Chondrocyte (in vitro differentiated cells): ENCODE measurements at places on chromosomes 5 and 9. TPM values are rescaled to one million over a fixed set of nuclear protein-coding genes. Genes with fewer than 3 reads are reported as not detected.

GRCh38 chr9:106696804-106697203 is 166.2 kb upstream of the ZNF462 start:
- H3K4me3 ChIP-seq: no peak overlapping the region
- no peak for DNase-seq
- no peaks in the 10 kb centered on the region for H3K36me3 ChIP-seq

Gene PNPLA7
- total RNA-seq: 3.6 to 4.2 TPM (median 4.1 TPM) in 3 replicates

GRCh38 chr5:88660264-88660946 is 222.6 kb downstream of the MEF2C start:
- no peak overlapping the region for H3K27ac ChIP-seq
- H3K36me3 ChIP-seq: peaks cover 3% of the 10 kb centered on the region
- H3K4me3 ChIP-seq: peak overlapping the region; percentile 69
- no peak for DNase-seq

- H3K4me1 ChIP-seq: no peaks in the 10 kb centered on the region
- H3K4me3 ChIP-seq: no peak overlapping the region
- peaks cover 70% of the 10 kb centered on the region for H3K27me3 ChIP-seq
- H3K27ac ChIP-seq: no peak overlapping the region
- DNase-seq: no peak
- no peaks in the 10 kb centered on the region for H3K36me3 ChIP-seq
Observed at GRCh38 chr9:97748525-97748924, 51.4 kb upstream of the XPA start.

DNA sequence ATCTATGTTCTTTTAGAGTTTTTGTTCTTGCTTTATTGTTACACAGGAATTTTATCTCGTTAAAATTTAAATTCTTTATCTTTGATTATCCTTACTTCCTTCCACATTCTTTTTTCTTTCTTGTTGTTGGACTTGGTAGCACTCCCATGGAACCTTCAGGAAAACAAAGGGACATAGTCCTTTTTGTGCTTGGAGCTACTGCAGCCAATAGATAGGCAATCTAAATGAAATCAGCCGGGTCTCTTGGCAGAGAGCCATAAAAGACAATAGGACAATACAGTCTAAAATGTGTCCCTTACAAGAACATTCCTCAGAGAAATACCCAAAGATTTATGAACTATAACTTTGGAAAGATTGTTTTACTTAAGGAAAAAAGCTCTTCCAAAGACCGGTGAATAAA is 548.1 kb upstream of the C9orf72 start:
- H3K27me3 ChIP-seq: peaks cover 8% of the 10 kb centered on the region
- H3K4me1 ChIP-seq: no peaks in the 10 kb centered on the region
- H3K27ac ChIP-seq: no peak overlapping the region
- H3K36me3 ChIP-seq: no peaks in the 10 kb centered on the region
- H3K4me3 ChIP-seq: no peak overlapping the region
- DNase-seq: no peak

DNA sequence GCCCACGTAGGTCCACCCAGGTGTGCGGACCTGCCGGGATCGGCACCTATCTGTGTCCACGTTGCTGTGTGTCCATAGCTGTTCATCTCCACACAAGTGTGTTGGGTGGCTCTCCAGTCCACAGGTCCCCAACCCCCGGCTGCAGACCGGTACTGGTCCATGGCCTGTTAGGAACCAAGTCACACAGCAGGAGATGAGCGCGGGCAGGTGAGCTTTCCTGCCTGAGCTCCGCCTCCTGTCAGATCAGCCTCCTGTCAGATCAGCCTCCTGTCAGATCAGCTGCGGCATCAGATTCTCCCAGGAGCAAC is 18.9 kb downstream of the LAMC3 start:
- DNase-seq: no peak
- no peak overlapping the region for H3K27ac ChIP-seq
- no peaks in the 10 kb centered on the region for H3K36me3 ChIP-seq

- peaks cover 16% of the 10 kb centered on the region for H3K4me1 ChIP-seq
- no peaks in the 10 kb centered on the region for H3K27me3 ChIP-seq
- peak overlapping the region; percentile 41 for H3K27ac ChIP-seq
- no peak overlapping the region for H3K4me3 ChIP-seq
- H3K36me3 ChIP-seq: peaks cover 33% of the 10 kb centered on the region
Observed at GRCh38 chr9:134723037-134723436, 81.4 kb downstream of the COL5A1 start.

Gene F12
- 0.99 to 2.1 TPM (median 1.8 TPM) in 3 replicates for total RNA-seq
